ENCODE measurements at places on chromosomes 12 and 14. TPM values are rescaled to one million over a fixed set of nuclear protein-coding genes. Genes with fewer than 3 reads are reported as not detected.

The FAM216A gene
- 7.5 TPM for total RNA-seq

- no peak for DNase-seq
Measured at GRCh38 chr12:51108136-51108535, 24.7 kb upstream of the CSRNP2 start.

DNA sequence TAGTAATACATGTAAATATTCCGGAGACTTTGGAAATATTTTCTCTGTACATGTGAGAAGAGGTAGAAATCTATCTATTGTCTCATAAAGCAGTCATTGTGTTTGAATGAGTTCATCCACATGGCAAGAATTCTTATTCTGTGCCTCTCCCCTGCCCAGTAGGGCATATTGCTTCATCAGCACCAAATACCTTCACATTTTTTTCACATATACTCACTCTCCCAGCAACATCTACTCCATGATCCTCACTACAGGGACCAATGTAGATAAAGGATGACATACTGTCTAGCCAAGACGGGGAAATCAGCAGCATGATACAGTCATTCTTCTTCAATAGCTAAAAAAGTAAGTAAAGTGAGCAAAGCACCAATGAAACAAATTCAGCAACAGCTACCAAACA lies 1.3 kb upstream of the TAS2R14 start:
- no peak for DNase-seq

GRCh38 chr14:102878970-102879460 lies 43.4 kb upstream of the AMN start:
- no peak for DNase-seq

The SERPINA9 gene
- total RNA-seq = not detected

The FAM90A1 gene
- not detected for total RNA-seq

The OR6C2 gene
- total RNA-seq = not detected

- DNase-seq = no peak
Measured at GRCh38 chr12:93982771-93983315, 165.5 kb upstream of the PLXNC1 start.

DNA sequence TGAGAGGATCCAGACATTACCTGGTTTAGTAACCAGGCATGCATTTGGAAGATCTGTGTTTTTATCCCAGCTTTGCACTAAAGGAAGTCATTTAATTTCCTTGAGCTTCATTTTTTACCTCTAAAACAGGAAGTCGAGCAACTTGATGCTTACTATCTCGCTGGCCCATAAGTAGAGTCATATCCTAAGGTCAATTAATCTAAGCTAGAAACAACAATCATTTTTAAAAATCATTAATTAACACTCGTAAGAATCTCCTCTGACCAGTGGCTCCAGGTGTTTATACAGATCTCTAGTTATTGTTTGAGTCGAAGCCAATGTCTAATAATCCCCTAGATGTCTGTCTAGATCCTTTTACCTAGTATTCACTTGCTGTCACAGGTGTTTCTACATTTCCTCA lies 355.8 kb upstream of the DCN start:
- DNase-seq = no peak

The KCNK10 gene
- total RNA-seq = 0.36 TPM

GRCh38 chr14:82492157-82492556 lies 958.5 kb upstream of the SEL1L start:
- DNase-seq = no peak

DNA sequence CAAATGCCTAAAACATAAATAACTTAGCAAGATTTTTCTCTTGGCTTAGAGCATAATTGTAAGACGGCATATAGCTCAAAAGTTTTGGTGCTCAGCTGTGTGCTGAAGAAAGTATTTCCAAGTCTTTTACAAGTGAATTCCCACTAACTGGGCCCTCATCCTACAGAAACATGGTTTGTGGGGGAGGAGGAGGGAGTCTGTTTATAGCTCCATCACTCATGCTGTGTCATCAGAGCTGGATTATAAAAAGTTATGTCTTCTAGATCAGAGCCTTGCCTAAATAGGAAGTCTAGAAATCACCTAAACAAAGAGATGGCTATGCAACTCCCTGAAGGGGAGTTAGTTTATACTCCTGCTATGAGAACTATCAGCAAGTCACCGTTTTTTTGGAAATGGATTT lies 65.9 kb upstream of the OTOGL start:
- no peak for DNase-seq

DNA sequence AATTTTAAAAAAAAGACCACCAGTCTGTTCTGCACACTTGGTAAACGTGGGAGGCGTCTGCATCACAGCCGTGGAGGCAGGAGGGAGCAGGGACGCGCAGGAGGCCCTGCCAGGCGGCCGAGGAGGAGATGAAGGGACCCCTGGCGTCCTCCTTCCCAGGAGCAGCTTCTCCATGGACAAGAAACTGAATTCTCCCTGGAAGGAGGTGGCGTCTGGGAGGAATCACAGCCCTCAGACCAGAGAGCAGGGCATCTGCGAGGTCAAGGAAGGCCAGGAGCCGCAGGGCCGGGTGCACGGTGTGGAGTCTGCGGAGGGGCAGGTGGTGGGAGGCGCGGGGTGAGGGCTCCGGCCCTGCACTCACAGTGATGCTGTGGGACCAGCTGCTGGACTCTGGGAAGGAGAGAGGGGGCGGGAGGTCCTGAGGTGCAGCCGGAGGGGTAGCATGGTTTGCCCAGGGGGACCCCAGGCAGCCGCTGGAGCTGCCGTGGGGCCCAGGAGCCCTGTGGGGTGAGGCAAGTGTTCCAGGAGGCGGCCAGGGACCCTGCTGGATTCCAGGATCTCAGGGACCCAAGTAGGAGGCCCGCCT lies 73.5 kb upstream of the GALNT9 start:
- DNase-seq = peak; percentile 49

The KRT73 gene
- total RNA-seq = not detected

GRCh38 chr14:38410442-38410841 lies 154.5 kb upstream of the CLEC14A start:
- no peak for DNase-seq

- no peak for DNase-seq
Measured at GRCh38 chr12:76920172-76921099, 41.6 kb upstream of the CSRP2 start.

- peak; percentile 54 for DNase-seq
Measured at GRCh38 chr12:2168808-2169207, 116.0 kb downstream of the CACNA1C start.

- no peak for DNase-seq
Measured at GRCh38 chr12:57145460-57146059, 1.9 kb downstream of the LRP1-AS start.

The P3H3 gene
- 20.6 TPM for total RNA-seq

- DNase-seq = no peak
Measured at GRCh38 chr14:76998910-76999309, 29.6 kb downstream of the IRF2BPL start.

GRCh38 chr12:123761841-123762714 lies at the start of gene DNAH10:
DNAH10 (plus strand) TSS chr12:123762301; CDS start chr12:123762337, 36 bp downstream.
- DNase-seq = peak; percentile 56

DNA sequence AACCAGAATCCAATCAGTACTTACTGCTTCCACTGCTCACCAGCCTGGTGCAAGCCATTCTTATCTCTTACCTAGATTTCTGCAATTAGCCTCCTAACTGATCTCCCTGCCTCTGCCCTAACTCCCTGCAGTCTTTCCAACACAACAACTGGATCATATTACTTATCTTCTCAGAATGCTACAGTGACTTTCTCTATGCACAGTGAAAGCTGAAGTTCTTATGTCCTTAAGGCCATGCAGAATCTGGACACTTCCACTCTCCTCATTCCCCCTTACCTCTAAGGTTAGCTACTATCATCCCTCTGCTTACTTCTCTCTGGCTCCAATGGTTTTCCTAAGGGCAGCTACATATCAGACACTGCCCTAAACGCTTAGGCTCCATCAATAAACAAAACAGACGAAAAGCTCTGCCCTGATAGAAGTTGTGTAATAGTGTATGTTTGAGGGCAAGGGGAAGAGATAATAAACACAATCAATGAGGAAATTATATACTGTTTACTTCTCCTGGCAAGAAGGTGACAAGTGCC lies 4.0 kb downstream of the KTN1 start:
- no peak for DNase-seq

DNA sequence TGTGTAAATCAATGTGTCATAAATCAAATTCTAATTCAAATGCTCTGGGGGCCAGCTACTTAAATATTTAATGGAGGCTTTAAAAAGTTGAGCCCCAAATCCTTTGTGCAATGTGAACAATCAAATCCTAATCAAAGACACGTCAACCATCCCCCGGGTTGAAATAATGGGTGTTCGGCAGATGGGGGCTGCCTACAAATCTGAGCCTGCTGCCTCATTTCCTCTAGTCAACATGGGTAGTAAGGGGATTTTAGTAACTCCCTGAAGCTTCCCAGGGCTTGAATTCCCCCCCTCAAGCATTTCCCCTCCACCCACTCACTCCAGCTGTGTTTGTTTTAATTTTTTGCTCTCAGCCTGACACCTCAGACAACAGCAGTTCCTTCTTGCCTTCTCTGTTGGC lies 37.8 kb downstream of the SRRM4 start:
- no peak for DNase-seq

DNA sequence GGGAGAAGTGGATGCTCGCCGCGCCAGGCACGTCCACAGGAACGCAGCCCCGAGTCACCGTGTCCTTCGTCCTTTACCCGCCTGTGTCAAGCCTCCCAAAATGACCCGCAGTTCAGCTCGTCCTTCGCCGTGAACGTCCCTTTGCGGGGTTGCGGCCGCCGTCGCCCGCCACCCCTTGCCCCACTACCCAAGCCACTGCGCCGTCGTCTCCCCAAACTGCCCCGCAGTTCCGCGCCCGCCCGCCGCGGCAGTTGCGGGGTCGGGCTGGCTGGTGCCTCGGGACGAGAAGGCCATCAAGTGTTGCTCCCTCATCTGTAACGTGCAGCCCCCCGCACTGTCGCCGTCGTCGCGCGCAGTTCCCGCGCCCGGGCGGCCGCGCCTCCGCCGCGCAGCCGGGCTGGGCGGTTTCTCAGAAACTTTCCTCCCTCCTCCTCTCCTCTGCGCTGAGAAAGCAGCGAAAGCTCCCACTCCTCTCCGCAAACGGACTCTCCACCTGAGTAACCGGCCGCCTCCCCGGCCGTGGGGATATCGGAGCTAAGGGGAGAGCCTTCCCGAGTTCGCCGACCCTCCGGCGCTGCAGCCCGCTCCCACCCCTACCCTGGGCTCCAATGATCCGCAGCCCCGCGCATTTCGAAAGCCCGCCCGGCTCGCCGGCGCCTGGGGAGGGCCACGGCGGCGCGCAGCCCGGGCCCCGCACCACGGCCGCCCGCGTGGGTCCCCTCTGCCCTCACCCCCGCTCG lies 6.7 kb downstream of the CDKN1B start:
- peak; percentile 73 for DNase-seq

DNA sequence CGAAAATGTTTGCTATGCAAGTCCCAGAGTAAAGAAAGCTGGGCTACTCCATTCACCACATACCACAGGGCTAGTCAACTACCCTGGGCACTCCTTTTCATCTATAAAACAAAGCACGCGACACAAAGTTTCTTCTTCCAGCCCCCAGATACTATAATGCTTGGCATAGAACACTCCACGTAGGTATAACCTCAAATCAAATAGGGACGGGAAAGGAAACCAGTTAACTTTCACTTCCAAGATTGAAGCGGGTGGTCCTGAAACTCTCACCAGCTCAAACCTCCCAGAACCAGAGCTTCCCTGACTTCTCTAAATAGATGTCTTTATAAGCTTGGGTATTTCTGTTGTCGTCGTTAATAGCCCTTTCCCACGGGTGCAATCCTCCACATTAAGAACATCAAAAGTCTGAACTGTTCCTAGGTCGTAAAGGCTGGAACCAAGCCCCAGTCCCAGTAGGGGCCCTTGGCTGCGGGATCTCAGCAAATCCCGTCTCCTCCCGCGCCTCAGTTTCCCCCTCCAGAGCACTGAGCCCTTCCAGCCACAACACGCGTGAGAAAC lies 647 bp downstream of the LGMN start:
- DNase-seq = no peak

The PLEKHH1 gene
- 2.1 TPM for total RNA-seq

- DNase-seq = no peak
Measured at GRCh38 chr14:84375235-84375634, 1154.7 kb upstream of the FLRT2 start.

The CYP27B1 gene
- not detected for total RNA-seq

- no peak for DNase-seq
Measured at GRCh38 chr12:82874945-82875344, 188.2 kb downstream of the TMTC2 start.

GRCh38 chr14:74656964-74657363 lies 44.9 kb upstream of the LTBP2 start:
- no peak for DNase-seq

The JKAMP gene
- 49.0 TPM for total RNA-seq

The MMAB gene
- total RNA-seq = 12.2 TPM

GRCh38 chr12:93059925-93060665 lies 131.0 kb upstream of the EEA1 start:
- DNase-seq = no peak

- peak; percentile 64 for DNase-seq
Measured at GRCh38 chr12:72272091-72272661, at the start of gene TRHDE. TRHDE (plus strand) TSS chr12:72272370; CDS start chr12:72272644, 274 bp downstream.

- DNase-seq = no peak
Measured at GRCh38 chr12:10700581-10700980, 22.5 kb downstream of the YBX3 start.

DNA sequence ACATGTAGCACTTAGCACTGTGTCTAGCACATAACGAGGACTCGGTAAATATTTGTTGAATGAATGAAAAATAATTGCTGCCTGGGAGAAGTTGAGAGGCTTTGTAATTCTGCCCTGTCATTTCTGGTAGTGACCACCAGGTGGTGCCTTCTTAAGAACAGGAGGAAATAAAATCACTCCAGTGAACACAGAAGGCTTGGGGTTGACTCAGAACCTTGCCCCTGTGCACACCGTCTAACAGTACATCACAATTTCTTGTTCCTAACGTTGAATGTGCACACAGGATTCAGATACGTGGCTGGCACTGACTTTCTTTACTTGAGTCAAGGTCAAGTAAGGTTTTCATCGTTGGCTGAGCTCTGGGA lies 91.8 kb downstream of the RGS6 start:
- no peak for DNase-seq

- no peak for DNase-seq
Measured at GRCh38 chr12:8916154-8916553, 1.8 kb downstream of the PHC1 start.

The SUDS3 gene
- 74.4 TPM for total RNA-seq

- DNase-seq = no peak
Measured at GRCh38 chr12:28555748-28556147, 365.5 kb downstream of the CCDC91 start.

DNA sequence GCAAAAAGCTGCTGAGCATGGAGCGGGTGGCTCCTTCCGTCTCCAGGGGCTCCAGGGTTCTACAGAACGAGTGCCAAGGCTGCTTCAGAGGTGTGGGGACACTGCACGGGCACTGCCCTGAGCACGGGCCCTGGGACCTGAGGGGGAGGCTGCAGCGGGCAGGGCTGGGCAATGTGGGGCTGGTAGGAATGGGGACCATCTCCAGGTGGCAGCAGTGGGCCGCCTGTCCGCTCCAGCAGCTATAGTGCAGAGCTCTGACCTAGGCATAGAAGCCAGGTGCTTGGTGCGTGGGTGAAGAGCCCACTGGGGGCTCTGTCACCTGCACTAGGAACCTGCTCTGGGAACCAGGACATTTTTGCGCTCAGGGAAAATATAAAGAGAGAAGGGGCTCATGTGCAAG lies 22.3 kb downstream of the HDAC7 start:
- no peak for DNase-seq

The TRHDE gene
- 6.1 TPM for total RNA-seq

The DLST gene
- 114 TPM for total RNA-seq

- no peak for DNase-seq
Measured at GRCh38 chr12:110600254-110600653, 13.7 kb upstream of the TCTN1 start.

The KRT79 gene
- total RNA-seq = not detected

- no peak for DNase-seq
Measured at GRCh38 chr14:86708846-86709339, 1178.9 kb downstream of the FLRT2 start.
